Stimulated activated CD8-positive, alpha-beta memory T cell treated with anti-CD3 and anti-CD28 coated beads, Interleukin-4, amount 100 ng/mL, for 1 hour (primary cell): ENCODE measurements at places on chromosomes 7 and 10.
A peak's percentile ranks its signal among the peaks of the same experiment; 100 is the strongest.

GRCh38 chr7:16826060-16826459 lies 21.3 kb upstream of the AGR2 start:
- DNase-seq = no peak

GRCh38 chr10:125911990-125912389 lies 15.6 kb downstream of the FANK1 start:
- no peak for DNase-seq

GRCh38 chr7:55344840-55345239 lies 20.3 kb upstream of the LANCL2 start:
- DNase-seq = no peak

- no peak for DNase-seq
These were observed 25.3 kb upstream of the C10orf95 start for GRCh38 chr10:102476466-102477141.

DNA sequence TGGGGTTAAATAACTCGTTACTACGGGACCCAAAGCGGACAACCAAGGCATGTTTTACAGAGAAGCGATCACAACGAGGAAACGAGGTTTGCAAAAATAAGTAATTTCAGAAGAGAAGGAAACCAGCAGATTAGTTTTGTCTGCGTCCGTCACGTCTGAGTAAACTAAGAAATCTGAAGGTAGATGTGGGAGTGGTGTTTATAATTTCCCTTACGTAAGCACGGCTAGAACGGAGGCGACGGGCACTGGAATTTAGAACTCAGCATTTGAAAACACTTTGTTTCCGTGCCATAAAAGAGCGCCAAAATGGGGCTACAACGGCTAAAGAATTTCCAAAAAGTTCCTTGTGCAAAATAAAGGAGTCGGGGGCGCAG lies 718 bp upstream of the UMAD1 start:
- peak; percentile 15 for DNase-seq

DNA sequence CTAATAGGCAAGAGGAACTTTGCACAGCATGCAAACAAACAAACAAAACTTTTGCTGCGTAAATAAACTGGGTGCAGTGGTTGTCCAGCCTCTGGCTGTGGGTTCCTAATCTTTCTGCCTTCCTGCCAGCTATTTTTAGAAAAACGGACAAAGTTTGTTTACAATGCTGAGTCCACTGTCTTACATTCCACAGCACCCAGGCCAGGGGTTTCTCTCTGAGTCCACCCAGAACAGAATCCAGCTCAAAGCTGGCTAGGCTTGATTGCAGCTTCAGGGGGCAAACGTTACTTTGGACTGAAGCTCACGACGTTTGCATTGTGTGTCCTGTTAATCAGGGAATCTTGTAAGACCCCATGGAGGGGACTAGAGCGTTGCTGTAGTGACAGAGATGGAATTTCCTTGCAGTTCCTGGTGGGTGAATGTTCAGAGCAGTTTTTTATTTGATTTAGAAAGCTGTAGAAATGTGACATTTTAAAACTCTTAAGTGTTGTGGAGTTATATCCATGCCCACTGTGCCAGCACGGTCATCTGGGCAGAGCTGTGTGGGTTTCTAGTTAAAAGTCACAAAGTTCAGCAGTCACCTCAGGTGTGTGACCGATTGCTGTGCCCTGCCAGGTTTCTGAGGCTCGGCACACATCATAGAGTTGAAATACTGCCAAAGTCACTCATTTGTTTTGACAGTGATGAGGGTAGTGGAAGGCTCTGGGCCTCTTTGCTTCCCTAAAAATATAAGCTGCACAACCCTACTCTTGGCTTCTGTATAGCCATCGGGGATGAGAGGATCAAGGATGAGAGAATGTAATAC lies 247.0 kb downstream of the STK31 start:
- no peak for DNase-seq

DNA sequence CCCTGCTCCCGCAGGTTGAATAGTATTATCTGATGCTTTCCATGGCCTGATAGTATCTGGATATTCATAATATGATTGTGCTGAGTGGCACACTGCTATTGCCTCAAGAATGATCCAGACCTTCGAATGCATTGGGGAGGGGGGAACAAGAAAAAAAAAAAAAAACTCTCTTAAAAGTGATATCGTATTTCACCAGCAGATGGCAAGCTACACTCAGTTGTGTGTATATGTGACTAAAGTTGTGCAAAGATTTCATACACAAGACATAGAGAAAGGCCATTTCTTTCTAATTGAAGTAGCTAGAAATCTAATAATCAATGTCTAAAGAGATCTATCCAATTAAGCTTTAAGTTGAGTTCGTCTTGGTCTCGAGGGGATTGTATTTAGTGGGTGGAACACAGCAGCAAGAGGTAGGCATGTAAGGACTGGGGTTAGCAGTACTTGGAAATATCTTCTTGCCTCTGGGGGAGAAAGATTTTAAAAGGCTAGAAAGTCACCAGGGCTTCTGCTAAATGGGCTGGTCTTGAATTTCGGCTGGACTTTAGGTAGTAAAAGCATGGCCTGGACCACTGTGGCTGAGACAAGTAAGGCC lies 15.3 kb downstream of the SFRP4 start:
- no peak for DNase-seq

DNA sequence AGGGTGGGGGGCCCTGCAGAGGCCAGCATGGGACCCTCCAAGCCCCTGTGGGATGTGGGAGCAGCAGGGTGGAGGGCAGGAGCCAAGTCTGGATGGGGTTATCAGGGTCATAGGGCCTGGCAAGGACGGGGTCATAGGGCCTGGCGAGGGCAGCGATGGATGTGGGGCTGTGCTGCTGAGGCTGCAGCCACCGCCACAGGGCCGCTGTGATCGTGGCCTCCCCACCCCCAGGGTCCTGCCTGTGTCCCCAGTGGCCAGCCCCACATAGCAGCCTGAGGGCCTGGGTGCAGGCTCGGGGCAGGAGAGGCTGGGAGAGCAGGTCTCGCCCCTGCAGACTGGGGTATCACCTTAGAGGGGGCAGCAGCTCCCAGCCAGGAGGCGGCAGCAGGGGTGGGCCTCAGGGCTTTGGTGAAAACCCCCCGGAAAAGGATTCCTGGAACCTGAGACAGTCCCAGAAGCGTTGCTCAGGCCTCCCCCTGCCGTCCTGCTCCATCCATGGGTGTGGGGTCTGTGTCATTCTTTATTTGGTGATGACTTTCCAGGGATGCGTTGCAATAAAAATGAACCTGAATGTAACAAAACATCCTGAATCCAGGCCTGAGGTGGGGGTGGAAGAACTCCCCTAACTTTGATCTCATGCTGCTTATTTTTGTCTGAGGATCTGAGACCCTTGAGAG lies 107.3 kb upstream of the SHH start:
- DNase-seq = no peak

GRCh38 chr10:132132421-132132841 lies 54.3 kb upstream of the DPYSL4 start:
- no peak for DNase-seq

GRCh38 chr10:95660283-95660682 lies 3.8 kb upstream of the ALDH18A1 start:
- DNase-seq = no peak

DNA sequence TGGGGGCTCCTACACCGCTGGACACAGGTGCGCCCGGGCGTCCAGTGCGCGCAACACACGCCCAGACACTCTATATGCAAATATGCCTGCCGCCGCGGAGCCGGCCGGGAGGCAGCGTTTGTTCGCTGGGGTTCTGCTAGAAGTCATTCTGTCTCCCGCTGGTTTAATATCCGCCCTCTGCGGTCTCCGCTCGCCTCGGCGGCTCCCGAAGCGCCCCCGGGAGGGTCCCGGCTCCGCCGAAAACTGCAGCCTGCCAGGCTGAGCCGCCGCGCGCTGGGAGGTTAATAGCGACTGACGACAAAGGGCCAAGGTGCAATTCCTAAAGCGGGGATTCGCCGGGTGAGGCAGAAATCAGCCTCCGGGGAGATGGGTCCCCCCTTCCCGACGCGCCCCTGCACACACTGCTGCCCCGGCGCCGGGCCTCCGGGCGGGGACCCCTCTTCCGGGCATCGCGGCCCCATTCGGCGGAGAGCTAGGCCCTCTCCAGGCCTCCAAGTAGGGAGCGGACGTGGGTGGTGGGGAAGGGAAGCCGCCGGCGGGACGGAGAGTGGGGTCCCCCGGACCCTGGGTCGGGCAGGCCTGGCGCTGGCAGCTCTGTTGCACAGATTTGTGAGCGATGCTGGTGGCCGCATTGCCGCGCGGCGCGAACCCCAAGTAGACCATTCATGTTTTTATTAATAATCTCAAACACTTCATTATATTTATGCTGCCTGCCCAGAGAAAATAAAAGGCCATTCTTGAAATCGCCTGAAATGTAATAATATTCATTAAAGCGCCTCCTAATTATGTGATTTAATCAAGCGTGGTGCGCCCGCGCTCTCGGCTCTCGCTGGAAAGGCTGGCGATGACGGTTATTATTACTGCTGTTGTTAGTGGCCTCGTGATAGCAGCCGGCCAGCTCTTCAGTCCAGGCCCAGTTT lies 9.1 kb downstream of the EN2 start:
- DNase-seq = no peak

DNA sequence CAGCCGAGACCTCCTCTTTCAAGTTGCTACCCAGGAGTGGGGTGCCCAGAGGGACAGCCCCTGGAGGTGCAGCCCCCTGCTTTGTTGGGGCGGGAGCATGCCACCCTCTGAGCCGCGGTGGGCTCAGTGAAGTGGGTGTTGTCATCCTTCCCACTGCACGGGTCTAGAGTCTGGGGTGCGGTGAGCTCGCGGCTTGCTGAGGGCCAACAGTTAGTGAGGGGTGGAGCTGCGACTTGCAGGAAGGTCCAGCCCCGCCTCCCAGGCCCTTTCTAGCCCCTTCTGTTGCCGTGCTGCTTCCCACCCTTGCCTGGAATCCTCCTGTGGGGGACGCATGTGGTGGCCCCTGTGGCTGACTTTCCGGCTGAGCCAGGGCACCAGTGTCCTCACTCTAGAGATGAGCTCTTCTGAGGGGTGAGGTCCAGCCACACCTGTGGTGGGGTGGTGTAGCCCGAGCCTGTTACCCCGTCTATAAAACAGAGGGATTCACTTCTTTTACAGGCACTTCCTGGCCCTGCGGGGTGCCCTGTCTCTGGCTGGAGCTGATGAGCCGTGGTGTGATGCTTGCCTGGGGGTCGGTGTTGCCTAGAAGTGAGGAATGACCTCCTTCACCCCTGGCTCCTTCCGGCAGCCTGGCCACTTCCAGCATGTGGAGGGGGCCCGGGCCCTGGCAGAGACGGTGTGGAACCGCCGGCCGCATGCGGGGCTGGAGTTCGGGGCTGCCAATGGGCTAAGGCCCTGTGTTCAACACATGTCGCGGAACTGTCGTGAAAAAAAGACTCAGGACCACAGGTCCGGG lies 127.9 kb downstream of the FAM53B start:
- no peak for DNase-seq

- DNase-seq = no peak
These were observed 61.0 kb upstream of the MKRN1 start for GRCh38 chr7:140540136-140540777.

DNA sequence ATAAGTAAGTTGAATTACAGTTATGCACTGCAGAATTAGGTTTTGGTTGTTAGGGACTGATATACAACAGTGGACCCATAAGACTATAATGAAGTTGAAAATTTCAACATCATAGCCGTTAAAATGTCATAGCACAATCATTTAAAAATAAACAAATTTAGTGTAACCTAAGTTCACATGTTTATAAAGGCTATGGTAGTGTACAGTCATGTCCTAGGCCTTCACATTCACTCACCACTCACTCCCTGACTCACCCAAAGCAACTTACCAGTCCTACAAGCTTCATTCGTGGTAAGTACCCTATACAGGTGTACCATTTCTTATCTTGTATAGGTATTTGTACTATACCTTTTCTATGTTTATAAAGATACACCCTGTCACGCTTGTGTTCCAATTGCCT lies 113.7 kb downstream of the RAB11FIP2 start:
- DNase-seq = no peak
